ENCODE measurements at places on chromosomes 1 and 21.

GRCh38 chr1:44119525-44119924 lies 904 bp downstream of the KLF17 start:
- DNase-seq, result no peak

- DNase-seq, result no peak
Observed at GRCh38 chr1:15150376-15150775, 3.2 kb upstream of the TMEM51 start.

- no peak for DNase-seq
Observed at GRCh38 chr1:175148068-175148467, 44.5 kb downstream of the KIAA0040 start.

GRCh38 chr1:154476791-154477190 lies 25.2 kb upstream of the TDRD10 start:
- DNase-seq, result no peak

- no peak for DNase-seq
Observed at GRCh38 chr1:197485790-197486189, 217.7 kb downstream of the CRB1 start.

DNA sequence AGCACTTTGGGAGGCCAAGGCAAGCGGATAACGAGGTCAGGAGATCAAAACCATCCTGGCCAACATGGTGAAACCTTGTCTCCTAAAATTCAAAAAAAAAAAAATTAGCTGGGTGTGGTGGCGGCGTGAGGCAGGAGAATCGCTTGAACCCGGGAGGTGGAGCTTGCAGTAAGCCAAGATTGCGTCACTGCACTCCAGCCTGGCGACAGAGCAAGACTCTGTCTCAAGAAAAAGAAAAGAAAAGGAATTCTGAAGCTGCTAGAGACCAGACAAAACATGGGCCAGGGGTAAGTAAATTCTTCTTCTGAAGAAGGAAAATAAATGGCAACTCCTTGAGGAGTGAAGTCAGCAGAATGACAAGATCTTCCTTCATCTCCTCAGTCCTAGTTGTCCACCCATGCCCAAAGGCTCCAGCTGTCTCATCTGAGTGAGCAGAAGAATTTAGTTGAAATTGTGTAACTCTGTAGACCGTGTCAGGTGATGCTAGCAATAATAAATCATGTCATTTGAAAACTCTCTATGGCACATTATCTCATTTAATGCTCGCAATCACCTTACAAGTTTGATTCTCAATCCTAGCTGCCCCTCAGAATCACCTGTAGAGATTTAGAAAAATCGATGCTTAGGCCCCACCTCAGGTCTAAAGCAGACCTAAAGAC lies 14.3 kb downstream of the PDZK1 start:
- no peak for DNase-seq

Data from effector CD4-positive, alpha-beta T cell (primary cell).